ENCODE measurements at places on chromosomes 2 and 18.

GRCh38 chr2:219628986-219629901, 1.8 kb downstream of the SLC4A3 start:
- DNase-seq: no peak

GRCh38 chr2:19465978-19466377, 107.6 kb upstream of the OSR1 start:
- no peak for DNase-seq

DNA sequence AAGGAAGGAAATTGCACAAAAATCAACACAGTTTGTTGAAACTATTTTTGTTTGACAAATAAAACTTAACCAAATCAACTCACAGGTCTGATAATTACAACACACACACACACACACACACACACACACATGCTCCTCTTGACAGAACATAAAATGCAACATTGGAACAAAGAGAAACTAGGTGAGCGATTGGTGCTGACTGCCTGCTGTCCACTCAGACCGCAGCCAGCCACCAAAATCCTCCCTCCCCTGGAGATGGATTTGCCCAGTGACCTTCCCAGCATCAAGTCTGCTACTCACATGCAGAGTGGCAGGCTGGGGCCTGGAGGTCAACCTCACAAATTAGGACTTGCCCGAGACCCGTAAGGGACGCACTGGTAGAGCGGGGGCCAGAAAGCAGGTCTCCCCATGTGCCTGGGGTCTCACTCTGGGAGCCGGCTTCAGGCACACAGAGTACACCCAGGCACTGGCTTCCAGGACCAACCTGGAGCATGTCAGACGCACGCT, 61.4 kb downstream of the DIPK1C start:
- DNase-seq: no peak

DNA sequence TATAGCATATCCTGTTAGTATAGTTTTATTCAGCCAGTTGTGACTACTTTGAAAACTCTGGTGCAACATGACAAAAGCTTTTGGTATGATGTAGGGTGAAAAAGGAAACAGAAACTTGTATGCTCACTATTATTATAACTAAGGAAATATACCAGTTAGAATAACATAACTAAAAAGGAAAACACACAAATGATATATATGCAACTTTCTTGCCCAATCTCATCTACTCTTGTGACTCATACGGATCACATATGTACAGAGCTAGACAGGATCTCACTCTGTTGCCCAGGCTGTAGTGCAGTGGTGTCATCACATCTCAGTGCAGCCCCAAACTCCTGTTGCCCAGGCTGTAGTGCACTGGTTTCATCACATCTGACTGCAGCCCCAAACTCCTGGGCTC, 12.4 kb upstream of the TLK1 start:
- no peak for DNase-seq

- DNase-seq: no peak
Measured at GRCh38 chr2:183488421-183488820, 364.2 kb downstream of the NUP35 start.

DNA sequence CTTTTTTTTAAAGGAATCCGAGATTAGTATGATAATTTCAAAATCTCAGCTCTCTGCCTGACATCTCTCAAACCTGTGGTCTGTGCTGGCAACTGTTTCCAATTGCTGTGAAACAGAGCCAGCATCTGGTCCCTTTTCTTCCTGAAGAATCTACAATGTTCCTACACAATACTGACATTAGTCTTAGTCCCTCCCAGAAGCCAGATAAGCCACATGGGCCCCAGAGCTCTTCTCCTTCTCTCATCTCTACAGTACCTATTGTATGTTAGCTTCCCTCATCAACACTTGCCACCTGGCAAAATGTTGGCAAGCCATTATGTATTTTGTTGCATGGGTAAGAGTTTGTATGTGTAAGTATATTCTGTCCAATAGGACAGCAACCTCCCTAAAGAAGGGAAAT, 62.9 kb upstream of the CDKL4 start:
- no peak for DNase-seq

DNA sequence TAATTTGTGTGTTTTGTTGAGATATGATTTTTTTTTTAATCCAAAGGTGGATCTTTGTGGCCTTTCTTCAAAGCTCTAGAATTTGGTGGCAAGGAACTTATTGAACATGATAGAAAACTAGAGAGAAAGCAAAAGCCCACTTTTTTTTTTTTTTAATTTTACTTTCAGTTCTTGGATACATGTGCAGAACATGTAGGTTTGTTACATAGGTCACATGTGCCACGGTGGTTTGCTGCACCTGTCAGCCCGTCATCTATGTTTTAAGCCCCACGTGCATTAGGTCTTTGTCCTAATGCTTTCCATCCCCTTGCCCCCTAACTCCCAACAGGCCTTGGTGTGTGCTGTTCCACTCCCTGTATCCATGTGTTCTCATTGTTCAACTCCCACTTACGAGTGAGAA, 135.9 kb downstream of the RHBDD1 start:
- DNase-seq: no peak

- no peak for DNase-seq
Measured at GRCh38 chr2:225429717-225430116, 30.2 kb downstream of the NYAP2 start.

- no peak for DNase-seq
Measured at GRCh38 chr2:133476931-133477615, 91.2 kb downstream of the NCKAP5 start.

- DNase-seq: no peak
Measured at GRCh38 chr2:48428449-48428848, 101.5 kb upstream of the STON1 start.

DNA sequence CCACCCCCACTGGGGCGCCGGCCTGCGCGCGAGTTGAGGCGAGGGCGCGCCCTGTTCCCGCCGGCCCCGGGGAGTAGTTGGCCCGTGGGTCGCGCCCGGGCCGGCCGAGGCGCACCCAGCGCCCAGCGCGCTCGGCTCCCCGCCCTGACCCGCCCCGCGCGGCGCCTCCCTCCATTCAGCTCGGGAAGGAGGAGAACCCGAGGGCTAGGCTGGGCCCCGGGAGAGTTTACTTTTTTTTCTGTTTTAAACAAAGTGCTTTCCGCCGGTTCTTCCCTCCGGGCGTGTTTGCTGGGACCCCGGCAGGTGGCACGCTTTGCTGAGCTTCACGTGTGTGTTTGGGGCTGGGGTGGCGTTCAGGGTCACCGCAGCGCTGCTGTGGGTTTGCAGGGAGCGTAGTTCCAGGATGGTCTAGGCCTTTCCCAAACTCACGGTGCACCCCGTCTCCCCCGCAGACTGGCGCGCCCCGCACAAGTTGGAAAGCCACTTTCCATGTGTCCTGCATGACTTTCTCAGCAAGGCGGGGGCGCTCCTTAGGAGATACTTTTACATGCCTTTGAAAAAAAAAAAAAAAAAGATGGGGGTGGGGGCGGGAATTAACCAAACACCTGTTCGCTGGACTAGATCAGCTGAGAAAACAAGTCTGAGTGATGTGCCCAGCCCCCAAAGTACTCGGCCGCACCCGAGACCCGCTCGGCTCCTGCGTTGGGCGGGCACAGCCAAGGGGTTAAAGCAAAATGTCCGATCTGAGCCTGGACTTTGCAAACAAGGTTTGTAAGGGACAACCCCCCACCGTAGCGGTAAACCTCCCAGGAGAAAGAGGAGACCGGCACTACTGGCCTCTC, 825 bp downstream of the ITGA6 start:
- peak; percentile 41 for DNase-seq

DNA sequence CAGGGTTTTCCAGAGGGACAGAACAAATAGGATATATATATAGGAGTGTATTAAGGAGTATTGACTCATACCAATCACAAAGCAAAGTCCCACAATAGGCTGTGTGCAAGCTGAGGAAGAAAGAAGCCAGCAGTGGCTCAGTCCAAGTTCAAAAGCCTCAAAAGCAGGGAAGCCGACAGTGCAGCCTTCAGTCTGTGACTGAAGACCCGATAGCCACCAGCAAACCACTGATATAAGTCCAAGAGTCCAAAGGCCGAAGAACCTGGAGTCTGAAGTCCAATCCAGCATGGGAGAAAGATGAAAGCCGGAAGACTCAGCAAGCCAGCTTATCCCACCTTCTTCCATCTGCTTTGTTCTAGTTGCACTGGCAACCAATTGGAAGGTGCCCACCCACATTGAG, 39.0 kb upstream of the GPD2 start:
- no peak for DNase-seq

DNA sequence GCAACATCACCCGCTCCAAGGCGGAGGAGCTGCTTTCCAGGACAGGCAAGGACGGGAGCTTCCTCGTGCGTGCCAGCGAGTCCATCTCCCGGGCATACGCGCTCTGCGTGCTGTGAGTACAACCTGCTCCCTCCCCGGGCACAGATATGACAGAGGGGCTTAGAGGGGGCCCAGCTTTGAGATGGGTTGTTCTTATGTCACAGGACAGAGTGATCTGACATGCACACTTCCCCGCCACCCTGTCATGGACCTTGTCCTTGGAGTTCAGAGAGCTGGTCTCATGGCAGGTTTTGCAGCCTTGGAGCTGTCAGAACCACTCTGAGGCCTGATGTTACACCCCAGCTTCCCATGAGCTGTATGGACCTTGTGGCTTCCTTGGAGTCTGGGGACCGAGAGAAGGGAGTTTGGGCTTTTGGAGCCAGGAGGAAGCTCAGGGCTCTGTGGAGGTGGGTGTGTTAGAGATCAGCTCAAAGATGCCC, 398 bp downstream of the INPP5D start:
- DNase-seq: no peak

DNA sequence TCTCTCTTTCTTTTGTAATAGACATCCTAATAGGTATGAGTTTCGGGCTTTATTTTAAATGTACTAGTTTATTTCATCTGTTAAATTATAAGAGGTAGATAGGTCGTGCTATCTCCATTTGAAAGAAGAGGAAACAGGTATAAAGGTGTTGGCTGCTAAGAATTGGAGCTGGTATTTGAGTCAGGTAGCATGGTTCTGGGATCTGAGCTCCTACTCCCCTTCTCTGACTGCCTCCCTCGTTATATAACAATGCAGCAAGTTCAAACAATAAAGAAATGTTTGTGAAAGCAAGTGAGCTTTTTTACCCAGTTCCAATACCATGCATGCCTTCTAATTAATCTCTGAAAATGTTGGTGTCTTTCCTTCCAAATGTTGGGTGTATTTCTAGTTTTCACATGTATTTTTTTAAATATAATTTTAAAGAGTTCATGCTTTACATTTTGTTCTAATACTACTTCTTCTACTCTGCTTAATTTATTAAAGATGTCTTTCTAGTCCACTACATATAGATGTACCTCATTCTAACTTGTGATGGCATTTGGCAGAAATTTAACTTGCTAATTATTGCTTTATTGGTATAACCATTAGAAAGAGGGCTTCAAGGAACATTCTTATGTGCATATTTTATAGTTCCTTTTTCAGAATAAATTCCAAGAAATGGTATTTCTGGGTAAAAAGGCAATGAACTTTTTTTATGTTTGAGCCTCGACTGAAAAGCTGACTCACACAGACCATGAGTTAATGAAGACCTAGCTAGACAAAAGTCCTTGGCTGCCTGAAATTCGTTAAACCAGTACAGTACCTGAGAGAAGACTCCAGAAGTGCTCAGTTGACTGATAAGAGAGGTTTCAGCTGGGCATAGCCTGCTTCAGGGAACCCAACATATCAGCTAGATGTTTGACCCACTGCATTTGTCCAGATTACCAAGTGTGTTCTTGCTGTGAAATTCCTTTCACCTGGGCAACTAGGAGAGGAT, 133.5 kb downstream of the CERS6 start:
- DNase-seq: no peak

DNA sequence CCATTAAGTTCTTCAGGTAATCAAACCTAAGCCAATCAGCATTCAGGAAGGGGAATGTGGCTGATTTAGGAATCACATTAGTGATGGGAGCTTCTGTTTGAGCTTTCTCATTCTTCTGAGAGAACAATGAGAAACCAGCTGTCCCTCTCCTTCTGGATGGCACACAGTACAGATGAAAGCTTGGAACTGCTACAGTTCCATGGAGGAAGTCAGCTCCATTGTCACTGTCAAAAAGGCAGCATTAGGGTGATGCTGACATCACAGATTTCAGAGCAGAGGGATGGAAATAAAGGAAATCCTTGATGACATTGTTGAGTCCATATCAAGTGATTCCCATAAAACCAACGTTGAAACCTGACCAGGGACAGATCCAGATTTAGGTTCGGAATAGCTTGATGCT, 36.1 kb upstream of the ACYP2 start:
- DNase-seq: no peak
